Ovary (tissue), 10 donors: ENCODE measurements at places on chromosomes 4 and X. TPM values are rescaled to one million over a fixed set of nuclear protein-coding genes. Genes with fewer than 3 reads are reported as not detected.

MMRN1 gene
- polyA plus RNA-seq = 38.3 TPM

GDPD2 gene
- not detected for polyA plus RNA-seq

CTSO gene
- polyA plus RNA-seq = 58.3 TPM

ZCCHC18 gene
- 9.4 TPM for polyA plus RNA-seq

NDP gene
- 19.9 TPM for polyA plus RNA-seq

FAM120C gene
- polyA plus RNA-seq = 3.3 TPM

TSR2 gene
- 70.8 TPM for polyA plus RNA-seq

MAML3 gene
- polyA plus RNA-seq = 11.5 TPM

GYPA gene
- polyA plus RNA-seq = not detected

ANTXR2 gene
- 231 TPM for polyA plus RNA-seq

CT45A3 gene
- polyA plus RNA-seq = not detected
